NCI-H1930 (cell line): ENCODE measurements at places on chromosomes 3 and 15.

GRCh38 chr3:194976874-194977273 is 291.2 kb downstream of the FAM43A start:
- no peak for DNase-seq

DNA sequence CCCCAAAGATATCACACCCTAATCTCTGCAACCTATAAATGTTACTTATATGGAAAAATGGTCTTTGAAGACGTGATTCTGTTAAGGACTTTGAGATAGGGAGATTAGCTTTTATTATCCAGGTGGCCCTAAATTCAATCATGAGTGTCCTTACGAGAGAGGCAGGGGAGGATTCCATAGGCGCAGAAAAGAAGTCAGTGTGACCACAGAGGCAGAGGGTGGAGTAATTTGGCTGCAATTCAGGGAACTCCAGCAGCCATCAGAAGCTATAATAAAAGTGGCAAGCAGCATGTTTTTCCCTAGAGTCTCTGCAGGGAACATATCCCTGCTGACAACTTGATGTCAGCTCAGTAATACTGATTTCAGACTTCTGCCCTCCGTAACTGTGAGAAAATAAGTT is 315.2 kb upstream of the ROBO2 start:
- DNase-seq, result no peak

GRCh38 chr3:149417174-149417573 is 39.7 kb upstream of the TM4SF1 start:
- DNase-seq, result no peak

GRCh38 chr3:179373938-179374337 is 26.4 kb downstream of the MFN1 start:
- no peak for DNase-seq

DNA sequence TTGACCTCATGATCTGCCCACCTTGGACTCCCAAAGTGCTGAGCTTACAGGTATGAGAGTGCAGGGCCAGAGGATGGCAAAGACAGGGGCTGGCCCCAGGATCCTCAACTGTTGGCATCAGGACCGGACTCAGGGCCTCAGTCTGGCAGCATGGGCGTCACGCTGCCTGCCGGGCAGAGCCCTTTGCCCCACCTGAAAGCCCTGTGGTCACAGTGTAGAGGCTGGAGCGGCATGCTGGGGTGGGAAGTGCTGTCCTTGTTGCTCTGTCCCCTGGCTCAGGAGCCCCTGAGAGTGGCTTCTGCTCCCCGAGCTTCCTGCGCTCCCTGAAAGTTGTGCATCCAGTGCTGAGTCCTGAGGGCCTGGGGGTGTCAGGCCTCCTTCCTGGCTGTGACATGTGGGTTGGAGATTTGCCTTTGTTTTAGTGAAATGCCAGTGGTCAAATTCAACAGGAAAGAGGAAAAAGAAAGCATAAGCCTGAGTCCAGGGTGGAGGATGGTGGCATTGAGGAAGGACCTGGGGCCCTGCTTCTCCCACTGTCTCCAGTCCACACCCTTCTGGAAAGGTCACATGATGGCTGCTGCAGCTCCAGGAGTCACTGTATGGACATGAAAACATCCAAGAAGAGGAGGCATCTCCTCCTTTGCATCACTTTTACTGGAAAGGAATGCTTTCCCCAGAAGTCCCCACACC is 147.2 kb downstream of the OR4M2 start:
- DNase-seq, result no peak
